ENCODE measurements at places on chromosomes 1 and 21.

GRCh38 chr1:34870395-34870794, 10.8 kb upstream of the SMIM12 start:
- no peaks in the 10 kb centered on the region for H3K36me3 ChIP-seq
- H3K4me1 ChIP-seq = peaks cover 13% of the 10 kb centered on the region
- H3K27me3 ChIP-seq = no peaks in the 10 kb centered on the region

DNA sequence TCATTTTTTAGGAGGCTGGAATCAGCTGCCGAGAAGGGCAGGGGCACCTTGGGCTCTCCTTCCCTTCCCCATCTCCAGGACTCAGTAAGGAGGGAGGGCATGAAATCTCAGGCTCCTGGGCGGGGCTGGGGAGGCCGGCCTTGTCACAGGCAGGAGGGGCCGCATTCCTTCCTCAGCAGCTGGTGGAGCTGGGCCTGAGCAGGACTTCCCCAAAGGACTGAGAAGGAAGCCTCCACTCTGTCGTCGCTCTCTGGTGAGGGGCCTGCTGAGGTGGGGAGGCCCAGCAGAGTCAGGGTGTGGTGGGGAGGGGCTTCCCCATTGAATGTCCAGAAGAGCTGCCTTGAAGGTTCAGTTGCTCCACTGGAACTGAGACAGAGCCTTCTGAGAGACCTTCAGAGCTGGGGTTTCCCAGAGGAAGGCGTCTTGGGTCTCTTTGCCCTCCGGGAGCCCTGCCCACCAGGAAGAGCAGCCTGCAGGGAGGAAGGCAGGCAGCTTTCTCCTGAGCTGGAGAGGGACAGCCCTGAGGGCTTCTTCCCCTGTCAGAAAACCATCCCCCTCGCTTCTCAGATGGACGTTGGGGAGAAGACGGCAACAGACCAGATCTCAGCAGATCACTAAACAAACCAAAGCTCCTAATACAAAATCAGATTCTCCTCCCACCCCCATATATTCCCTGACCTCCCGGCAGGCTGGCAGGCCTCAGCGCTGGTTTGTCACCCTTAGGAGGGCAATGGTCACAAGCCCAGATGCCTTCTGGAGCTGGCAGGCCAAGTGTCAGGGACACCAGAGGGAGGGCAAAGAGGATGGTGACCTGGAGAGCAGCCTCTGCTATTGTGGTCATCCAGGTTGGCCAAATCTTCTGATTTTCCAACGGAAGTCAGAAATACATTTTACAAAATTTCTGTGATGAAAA, 10.7 kb downstream of the KCNA10 start:
- no peak overlapping the region for H3K27ac ChIP-seq
- H3K4me3 ChIP-seq = no peak overlapping the region
- no peak for DNase-seq
- H3K27me3 ChIP-seq = peaks cover 6% of the 10 kb centered on the region
- no peaks in the 10 kb centered on the region for H3K36me3 ChIP-seq

- H3K36me3 ChIP-seq = no peaks in the 10 kb centered on the region
- peaks cover 26% of the 10 kb centered on the region for H3K4me1 ChIP-seq
- H3K27me3 ChIP-seq = no peaks in the 10 kb centered on the region
These were observed 28.6 kb upstream of the IL10 start for GRCh38 chr1:206800891-206801290.

DNA sequence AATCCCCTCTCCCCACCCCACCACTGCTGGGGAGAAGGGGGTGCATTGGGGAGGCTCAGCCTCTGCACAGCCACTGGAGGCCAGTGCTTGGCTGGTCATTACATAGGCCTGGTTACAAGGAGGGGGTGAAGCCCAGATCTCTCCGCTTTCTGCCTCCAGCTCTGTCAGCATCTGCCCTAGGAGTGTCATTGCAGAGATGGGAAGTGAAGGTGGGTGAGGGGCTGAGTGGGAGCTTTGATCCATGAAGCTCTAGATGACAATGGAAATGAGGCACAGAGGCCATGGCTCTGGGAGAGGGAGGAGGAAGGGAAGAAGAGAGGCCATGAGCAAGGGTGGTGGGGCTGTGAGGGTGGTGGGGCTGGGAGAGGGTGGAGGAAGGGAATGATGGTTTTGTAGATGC, 411.6 kb downstream of the MATN1 start:
- DNase-seq = no peak
- H3K4me3 ChIP-seq = no peak overlapping the region
- H3K4me1 ChIP-seq = no peaks in the 10 kb centered on the region
- H3K27me3 ChIP-seq = peaks cover 6% of the 10 kb centered on the region
- H3K36me3 ChIP-seq = no peaks in the 10 kb centered on the region
- H3K27ac ChIP-seq = no peak overlapping the region

- H3K27me3 ChIP-seq = no peaks in the 10 kb centered on the region
- no peak for DNase-seq
- H3K4me1 ChIP-seq = no peaks in the 10 kb centered on the region
- no peak overlapping the region for H3K27ac ChIP-seq
These were observed 159.5 kb downstream of the MIS18A start for GRCh38 chr21:32119389-32119788.

- no peak for DNase-seq
- no peak overlapping the region for H3K27ac ChIP-seq
- no peaks in the 10 kb centered on the region for H3K4me1 ChIP-seq
- H3K27me3 ChIP-seq = no peaks in the 10 kb centered on the region
- no peak overlapping the region for H3K4me3 ChIP-seq
These were observed 118.8 kb downstream of the NEK7 start for GRCh38 chr1:198275597-198275996.

GRCh38 chr1:8481650-8482380, 163.9 kb downstream of the SLC45A1 start:
- H3K4me3 ChIP-seq = no peak overlapping the region
- H3K27ac ChIP-seq = no peak overlapping the region
- no peak for DNase-seq
- no peaks in the 10 kb centered on the region for H3K4me1 ChIP-seq
- no peaks in the 10 kb centered on the region for H3K36me3 ChIP-seq

DNA sequence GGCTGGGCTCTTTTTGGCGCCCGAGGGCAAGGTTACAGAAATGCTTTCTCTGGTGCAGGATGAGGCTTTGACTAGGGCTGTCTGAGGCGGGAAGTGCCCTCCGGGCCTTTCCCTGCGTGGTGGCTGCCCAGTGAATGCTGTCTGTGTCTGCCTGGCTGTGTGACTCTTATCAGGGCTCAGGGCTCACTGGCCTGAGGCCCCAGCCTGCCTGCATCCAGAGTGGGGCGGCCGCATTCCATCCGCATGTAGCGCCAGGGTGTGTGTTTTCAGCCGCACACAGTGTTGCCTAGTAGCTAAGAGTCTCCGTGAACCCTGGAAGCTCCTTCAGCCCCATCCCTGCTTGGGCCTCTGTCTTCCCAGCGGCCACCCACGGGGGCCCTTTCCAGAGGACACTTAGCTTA, 59.1 kb downstream of the FAAP20 start:
- no peaks in the 10 kb centered on the region for H3K27me3 ChIP-seq
- no peak for DNase-seq
- H3K4me1 ChIP-seq = peaks cover 23% of the 10 kb centered on the region
- H3K36me3 ChIP-seq = no peaks in the 10 kb centered on the region
- no peak overlapping the region for H3K4me3 ChIP-seq

GRCh38 chr1:226738421-226738994, 574 bp downstream of the ITPKB start:
- H3K27ac ChIP-seq = peak overlapping the region; percentile 73
- DNase-seq = peak; percentile 70

GRCh38 chr1:75520862-75521475, 89.9 kb downstream of the SLC44A5 start:
- no peaks in the 10 kb centered on the region for H3K4me1 ChIP-seq
- H3K36me3 ChIP-seq = no peaks in the 10 kb centered on the region
- no peak overlapping the region for H3K4me3 ChIP-seq
- H3K27me3 ChIP-seq = no peaks in the 10 kb centered on the region
- no peak overlapping the region for H3K27ac ChIP-seq
- no peak for DNase-seq

GRCh38 chr1:92536980-92537884, 50.5 kb upstream of the GFI1 start:
- peaks cover 8% of the 10 kb centered on the region for H3K4me1 ChIP-seq
- no peaks in the 10 kb centered on the region for H3K36me3 ChIP-seq
- DNase-seq = peak; percentile 11

DNA sequence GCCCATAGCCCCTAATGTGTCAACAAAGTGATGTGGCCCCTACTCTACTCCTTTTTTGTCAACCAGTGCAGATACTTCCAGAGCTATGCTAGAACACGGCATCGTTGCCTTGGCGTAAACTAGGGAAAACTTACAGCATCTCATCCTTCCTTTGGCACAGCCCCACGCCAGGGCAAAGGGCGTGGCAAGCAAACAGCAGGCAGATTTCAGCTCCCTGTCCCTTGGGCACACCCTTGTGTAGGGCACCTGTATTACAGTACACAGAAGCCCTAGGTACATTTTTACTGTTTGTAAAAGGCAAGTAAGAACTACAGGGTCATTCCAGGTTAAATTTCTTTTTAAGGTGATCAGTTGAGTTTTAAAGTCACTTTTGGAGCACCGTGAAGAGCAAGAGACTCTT, 29.3 kb downstream of the PRDX6 start:
- H3K27me3 ChIP-seq = no peaks in the 10 kb centered on the region
- no peak overlapping the region for H3K27ac ChIP-seq
- DNase-seq = no peak
- H3K36me3 ChIP-seq = no peaks in the 10 kb centered on the region
- no peaks in the 10 kb centered on the region for H3K4me1 ChIP-seq

- no peak for DNase-seq
- H3K27ac ChIP-seq = no peak overlapping the region
- H3K4me3 ChIP-seq = no peak overlapping the region
- no peaks in the 10 kb centered on the region for H3K4me1 ChIP-seq
- no peaks in the 10 kb centered on the region for H3K27me3 ChIP-seq
These were observed 31.4 kb downstream of the CNN3 start for GRCh38 chr1:94895518-94895917.

GRCh38 chr1:234973426-234974250, 155.0 kb downstream of the TOMM20 start:
- H3K27ac ChIP-seq = no peak overlapping the region
- no peaks in the 10 kb centered on the region for H3K36me3 ChIP-seq
- peaks cover 6% of the 10 kb centered on the region for H3K27me3 ChIP-seq
- H3K4me3 ChIP-seq = no peak overlapping the region
- DNase-seq = no peak

DNA sequence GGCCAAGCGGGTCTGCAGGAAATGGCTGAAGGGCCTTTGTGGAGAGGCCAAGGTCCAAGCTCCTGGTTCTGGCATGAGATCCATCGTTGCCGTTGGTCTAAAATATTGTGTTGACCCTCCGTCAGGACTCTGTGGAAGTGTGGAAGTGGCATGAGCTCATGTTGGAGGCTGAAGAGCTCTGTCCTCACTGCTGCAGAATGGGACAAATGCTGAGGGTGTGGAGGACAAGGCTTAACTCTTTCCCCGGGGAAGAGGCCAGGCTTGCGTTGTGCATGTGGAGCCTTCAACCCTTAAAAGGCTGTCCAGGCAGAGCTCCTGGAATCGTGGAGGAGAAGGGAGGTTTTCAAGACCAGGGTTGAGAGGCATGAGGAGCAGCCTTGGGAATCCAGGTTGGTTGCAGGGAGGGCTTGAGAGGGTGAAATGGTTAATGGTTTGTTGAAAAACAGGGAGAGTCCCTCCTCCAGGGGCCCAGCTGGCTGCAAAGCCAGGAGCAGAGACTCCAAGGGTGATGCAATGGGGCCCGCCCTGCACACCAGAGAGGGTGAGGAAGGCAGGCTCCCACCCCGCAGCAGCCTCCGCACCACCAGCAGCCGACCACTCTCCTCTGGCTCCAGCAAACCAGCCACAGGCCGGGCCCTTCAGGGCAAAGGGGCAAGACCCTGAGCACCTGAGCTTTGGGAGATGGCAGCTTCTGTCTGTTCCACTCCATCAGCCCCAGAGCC, 6.7 kb upstream of the AHCYL1 start:
- no peak for DNase-seq
- no peak overlapping the region for H3K4me3 ChIP-seq
- no peaks in the 10 kb centered on the region for H3K27me3 ChIP-seq
- no peak overlapping the region for H3K27ac ChIP-seq
- H3K36me3 ChIP-seq = no peaks in the 10 kb centered on the region
- H3K4me1 ChIP-seq = no peaks in the 10 kb centered on the region

DNA sequence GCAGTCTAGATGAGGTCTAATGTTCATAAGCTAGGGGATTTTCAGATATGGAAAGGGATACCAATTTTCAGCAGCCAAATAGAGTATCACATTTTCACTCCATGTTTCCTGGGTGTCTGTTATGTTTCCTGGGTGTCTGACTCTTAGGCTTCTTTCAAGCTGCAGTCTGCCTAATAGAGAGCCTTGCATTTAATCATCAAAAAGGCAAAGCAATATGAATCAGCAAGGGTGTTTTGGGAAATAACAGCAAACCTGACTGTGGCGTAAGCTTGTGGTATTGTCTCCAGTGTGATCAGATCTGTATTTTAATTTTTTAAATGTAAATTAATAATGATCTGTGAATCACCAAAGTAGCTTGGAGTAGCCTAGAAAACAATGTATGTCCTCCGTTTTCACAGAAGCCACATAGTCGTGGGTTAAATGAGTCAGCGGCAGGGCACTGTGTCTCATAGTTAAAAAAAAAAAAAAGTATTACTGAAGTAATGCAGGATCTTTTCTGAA, 10.4 kb downstream of the LGALS8 start:
- DNase-seq = no peak
- H3K4me3 ChIP-seq = no peak overlapping the region
- H3K4me1 ChIP-seq = peaks cover 10% of the 10 kb centered on the region

DNA sequence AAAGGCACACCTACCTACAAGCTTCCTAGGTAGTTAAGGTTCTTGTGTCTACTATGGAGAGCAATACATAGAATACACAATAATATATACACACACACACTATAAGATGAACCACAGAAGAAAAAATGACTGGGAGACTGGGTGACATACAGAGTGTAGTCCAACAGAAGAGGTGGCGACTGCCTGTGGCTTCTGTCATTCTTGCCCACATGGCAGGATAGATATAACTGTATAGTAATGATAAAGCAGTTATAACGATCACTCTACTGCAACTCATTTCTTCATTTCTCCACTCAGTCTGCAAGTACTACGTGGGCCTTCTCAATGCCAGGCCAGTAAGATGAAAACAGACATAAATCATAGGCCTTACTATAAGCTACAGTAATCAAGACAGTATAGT, 113.8 kb upstream of the EDN2 start:
- no peak for DNase-seq
- no peaks in the 10 kb centered on the region for H3K27me3 ChIP-seq
- no peaks in the 10 kb centered on the region for H3K36me3 ChIP-seq
- H3K4me3 ChIP-seq = no peak overlapping the region

GRCh38 chr21:34204481-34205439, 131.4 kb downstream of the MRPS6 start:
- no peak for DNase-seq
- peaks cover 22% of the 10 kb centered on the region for H3K27me3 ChIP-seq
- peaks cover 20% of the 10 kb centered on the region for H3K4me1 ChIP-seq

- no peaks in the 10 kb centered on the region for H3K36me3 ChIP-seq
- no peak overlapping the region for H3K4me3 ChIP-seq
- no peak overlapping the region for H3K27ac ChIP-seq
- H3K27me3 ChIP-seq = peaks cover 2% of the 10 kb centered on the region
- no peak for DNase-seq
These were observed 36.3 kb downstream of the PRDM16 start for GRCh38 chr1:3105167-3105863.

DNA sequence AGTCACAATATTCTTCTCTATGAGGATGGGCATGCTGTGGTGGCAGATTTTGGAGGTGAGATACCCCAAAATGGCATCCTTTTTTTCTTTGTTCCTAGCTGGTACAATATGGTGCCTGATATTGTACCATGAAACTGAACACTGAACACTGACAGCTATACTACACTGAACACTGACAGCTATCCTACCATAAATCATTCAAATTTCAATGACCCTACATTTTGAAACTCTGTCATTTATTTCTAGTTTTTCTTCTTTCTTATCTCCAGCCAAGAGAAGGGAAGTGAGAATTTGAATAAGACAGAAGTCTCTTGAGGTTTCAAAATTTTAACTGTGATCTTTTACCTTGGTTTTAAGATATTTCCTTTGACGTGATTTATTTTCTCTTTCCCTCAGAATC, 76.3 kb downstream of the LRRC53 start:
- H3K27ac ChIP-seq = no peak overlapping the region
- H3K4me1 ChIP-seq = no peaks in the 10 kb centered on the region
- no peaks in the 10 kb centered on the region for H3K27me3 ChIP-seq
